ENCODE measurements at places on chromosomes 7 and 10. TPM values are rescaled to one million over a fixed set of nuclear protein-coding genes. Genes with fewer than 3 reads are reported as not detected.

Gene CPN1
- 0.85 TPM for total RNA-seq

Gene RAMP3
- total RNA-seq, result 43.5 TPM

Gene CCL26
- not detected for total RNA-seq

Gene CALML3
- 8.0 TPM for total RNA-seq

Gene STYXL1
- 94.5 TPM for total RNA-seq

Gene DNAH11
- total RNA-seq, result 13.3 TPM

Gene CDK14
- 13.7 TPM for total RNA-seq

Gene SLC16A9
- total RNA-seq, result 9.8 TPM

Gene CREB5
- 3.4 TPM for total RNA-seq

Gene AGBL3
- 1.4 TPM for total RNA-seq

Gene TDRD1
- 16.0 TPM for total RNA-seq

Gene AEBP1
- 219 TPM for total RNA-seq

Gene ZNF862
- 25.4 TPM for total RNA-seq

Gene ITGB8
- total RNA-seq, result 99.5 TPM

Gene BTBD16
- total RNA-seq, result 0.62 TPM

Gene PPP1R9A
- 29.4 TPM for total RNA-seq

Gene MLXIPL
- total RNA-seq, result 9.8 TPM

Gene ASAH2
- total RNA-seq, result 1.1 TPM

Gene FOXP2
- total RNA-seq, result 4.9 TPM

Gene IFIT2
- total RNA-seq, result 4.1 TPM

Gene CHAT
- total RNA-seq, result not detected

Gene MPLKIP
- 56.7 TPM for total RNA-seq

Gene LOXL4
- 7.4 TPM for total RNA-seq

Gene MSMB
- total RNA-seq, result 2,749 TPM

Gene CTAGE4
- 1.4 TPM for total RNA-seq
